ENCODE measurements at places on chromosomes 3 and 15. TPM values are rescaled to one million over a fixed set of nuclear protein-coding genes. Genes with fewer than 3 reads are reported as not detected.

The MDFIC2 gene
- polyA plus RNA-seq = not detected

The MAGI1 gene
- 19.5 TPM for polyA plus RNA-seq

The RBPMS2 gene
- 238 TPM for polyA plus RNA-seq

The MGA gene
- 5.3 TPM for polyA plus RNA-seq

The DNAH12 gene
- not detected for polyA plus RNA-seq

- no peak for DNase-seq
Measured at GRCh38 chr3:13347390-13347950, 72.7 kb downstream of the NUP210 start.

GRCh38 chr3:126850370-126851085, 132.4 kb upstream of the PLXNA1 start:
- DNase-seq = no peak

DNA sequence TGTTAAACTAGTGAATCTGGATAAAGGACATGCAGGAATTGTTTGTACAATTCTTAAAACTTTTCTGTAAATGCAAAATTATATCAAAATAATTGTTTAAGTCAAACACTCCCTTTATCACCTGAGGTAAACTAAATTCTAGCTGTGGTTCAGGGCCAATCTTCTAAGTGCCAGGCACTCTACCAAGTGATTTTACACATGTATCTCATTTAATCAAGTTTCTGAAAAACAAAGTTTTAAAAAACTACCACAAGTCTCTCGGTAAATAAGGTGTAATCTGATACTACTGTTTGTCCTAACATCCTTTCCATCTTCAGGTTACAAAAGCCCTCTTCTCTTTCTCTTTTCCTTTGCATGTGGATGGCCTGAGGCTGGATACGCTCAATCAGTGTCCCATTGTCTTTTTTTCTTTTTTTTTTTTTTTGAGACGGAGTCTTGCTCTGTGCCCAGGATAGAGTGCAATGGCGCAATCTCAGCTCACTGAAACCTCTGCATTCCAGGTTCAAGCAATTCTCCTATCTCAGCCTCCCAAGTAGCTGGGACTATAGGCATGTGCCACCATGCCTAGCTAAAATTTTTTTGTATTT, 19.3 kb downstream of the IFT80 start:
- DNase-seq = no peak

DNA sequence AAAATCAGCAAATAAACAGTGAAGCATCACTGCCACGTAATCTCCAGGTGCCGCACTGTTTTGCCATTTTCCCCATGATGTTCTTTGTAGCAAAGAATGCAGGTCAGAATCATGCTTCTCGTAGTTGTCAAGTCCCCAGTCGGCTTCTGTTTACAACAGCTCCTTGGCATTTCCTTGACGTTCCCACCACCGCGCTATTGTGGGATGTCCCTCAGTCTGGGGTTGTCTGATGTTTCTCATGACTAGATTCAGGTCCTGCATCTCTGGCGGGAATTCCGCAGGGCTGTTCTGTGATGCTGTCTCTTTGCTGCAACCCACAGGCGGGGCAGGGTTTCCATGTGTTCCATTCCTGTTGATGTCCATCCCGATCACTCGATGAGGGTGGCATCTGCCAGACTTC, 117.9 kb upstream of the SMAD3 start:
- DNase-seq = no peak

- DNase-seq = peak; percentile 38
Measured at GRCh38 chr3:123027292-123028232, at the start of gene SEMA5B. SEMA5B (minus strand) TSS chr3:123027763; CDS start chr3:122961263, 66,500 bp downstream.

DNA sequence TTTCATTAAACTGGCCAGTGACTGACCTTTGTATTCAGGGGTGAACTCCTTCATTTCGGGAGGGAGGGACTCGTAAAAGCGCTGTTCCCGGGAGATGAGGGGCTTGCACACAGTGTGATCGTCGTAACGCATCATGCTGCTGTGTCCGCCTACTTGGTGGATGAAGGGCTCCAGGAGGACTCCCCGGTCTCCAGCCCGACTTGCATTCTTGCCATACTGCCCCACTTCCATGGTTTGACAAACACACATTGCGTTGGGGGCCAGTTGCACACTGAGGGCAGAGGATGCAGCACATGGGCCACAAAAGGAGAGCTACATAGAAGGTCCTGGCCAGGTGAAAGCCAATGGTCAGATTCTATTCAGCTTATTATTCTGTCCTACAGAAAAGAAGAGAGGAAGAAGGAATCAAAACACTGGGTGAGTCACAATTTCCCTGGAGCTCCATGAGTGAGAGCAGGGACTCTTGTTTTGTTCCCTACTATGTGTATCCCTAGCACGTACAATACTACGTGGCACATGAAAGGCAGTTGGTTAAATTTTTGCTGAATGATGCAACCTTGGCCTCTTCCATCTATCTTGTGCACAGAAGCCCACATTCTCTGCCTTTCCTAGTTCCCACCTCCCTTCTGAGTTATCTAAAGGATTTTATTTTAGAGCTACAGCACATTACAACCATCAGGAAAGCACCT, 24.2 kb upstream of the GMPPB start:
- no peak for DNase-seq

DNA sequence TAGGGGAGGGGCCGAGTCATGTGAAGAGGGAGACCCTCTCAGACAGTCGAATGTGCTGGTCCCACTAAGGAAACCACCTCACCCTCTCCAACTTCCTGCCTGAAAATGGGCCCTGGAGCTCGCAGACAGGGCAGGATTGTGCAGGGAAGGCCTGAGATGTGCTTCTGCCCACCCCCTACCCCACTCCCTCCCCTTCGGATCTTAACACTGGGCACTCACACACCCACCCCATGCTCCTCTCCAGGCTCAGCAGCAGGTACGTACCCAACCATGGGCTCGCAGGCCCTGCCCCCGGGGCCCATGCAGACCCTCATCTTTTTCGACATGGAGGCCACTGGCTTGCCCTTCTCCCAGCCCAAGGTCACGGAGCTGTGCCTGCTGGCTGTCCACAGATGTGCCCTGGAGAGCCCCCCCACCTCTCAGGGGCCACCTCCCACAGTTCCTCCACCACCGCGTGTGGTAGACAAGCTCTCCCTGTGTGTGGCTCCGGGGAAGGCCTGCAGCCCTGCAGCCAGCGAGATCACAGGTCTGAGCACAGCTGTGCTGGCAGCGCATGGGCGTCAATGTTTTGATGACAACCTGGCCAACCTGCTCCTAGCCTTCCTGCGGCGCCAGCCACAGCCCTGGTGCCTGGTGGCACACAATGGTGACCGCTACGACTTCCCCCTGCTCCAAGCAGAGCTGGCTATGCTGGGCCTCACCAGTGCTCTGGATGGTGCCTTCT, 20.0 kb downstream of the ATRIP start:
- peak; percentile 48 for DNase-seq

DNA sequence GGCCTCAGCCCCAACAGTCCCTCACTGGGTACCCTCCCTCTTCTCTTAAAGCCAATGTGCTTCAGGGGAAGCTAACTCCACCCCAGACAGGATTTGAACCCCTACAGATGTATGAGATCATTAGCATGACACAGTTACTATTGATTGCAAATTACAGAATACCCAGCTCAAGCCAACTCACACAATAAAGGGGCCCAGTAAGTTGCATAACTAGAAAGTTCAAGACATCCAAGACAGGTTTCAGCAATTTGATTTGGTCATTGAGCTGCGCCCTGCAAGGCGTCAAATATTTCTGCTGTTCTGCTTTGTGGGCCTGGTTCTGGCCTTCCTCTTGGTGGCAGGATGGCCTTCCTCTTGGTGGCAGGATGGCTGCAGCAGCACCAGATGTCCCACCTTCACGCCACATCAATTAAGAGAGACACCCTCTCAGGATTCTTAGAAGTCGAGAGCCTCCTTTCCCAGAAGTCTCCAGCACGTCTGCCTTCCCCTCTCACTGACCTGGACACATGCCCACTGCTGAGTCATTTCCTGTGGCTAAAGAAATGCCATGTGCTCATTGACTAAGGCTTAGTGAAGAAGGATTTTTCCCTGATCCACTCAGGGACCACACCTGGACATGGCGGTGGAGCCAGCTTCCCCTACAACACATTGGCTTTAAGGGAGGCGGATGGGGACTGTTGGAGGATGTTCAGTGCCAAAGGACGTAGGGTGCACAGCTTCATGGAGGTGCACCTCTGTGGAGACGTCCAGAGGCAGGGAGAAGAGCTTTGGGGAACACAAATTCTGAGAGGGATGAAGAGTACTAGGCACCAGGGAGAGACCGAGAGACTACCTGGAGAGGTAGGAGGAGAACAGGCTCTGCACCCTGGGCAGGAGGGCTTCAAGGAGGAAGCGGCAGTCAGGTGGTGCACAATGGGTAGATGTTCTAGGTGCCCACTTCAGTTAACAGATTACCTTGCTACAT, 49.1 kb downstream of the DNASE1L3 start:
- DNase-seq = no peak

DNA sequence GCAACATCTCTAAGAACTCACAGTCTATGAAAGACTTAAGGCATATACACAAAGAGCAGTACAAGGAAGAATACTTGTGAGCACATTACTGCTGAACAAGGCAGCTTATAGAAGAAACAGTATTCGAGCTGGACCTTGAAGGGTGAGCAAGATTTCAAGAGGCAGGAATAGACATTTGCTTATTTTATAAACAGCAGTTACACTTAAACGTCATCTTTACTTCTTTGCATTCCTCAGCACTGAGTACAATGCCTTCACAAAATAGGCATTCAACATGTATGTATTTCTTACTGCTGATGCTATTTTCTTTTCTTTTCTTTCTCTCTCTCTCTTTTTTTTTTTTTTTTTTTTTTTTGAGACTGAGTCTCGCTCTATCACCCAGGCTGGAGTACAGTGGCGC, 205.8 kb downstream of the ZIC4 start:
- DNase-seq = no peak

GRCh38 chr15:29689287-29689986, 132.8 kb downstream of the TJP1 start:
- DNase-seq = no peak

DNA sequence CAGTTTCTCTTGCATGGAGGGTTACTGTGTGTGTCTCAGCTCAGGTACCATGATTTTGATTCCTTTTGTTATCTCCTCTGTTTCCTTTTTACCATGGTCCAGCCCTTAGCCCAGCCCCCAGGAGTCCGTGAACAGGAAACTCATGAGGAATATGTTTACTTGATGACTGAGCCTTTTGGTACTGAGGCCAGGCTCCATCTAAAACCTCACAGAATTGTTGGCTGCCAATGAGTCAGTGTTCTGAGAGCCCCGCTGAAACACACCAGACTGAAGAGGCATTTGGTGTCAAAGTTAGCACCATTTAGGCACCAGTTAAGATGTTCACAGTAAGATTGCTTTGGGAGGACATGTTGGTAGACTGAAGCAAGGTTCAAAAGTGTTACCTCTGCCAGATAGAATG, 80.9 kb downstream of the DGKG start:
- DNase-seq = no peak

GRCh38 chr3:70771426-70772147, 459.1 kb upstream of the MDFIC2 start:
- DNase-seq = no peak

- no peak for DNase-seq
Measured at GRCh38 chr15:27563765-27564370, 535.2 kb downstream of the OCA2 start.

GRCh38 chr15:35064576-35065190, 20.4 kb downstream of the NANOGP8 start:
- DNase-seq = no peak

DNA sequence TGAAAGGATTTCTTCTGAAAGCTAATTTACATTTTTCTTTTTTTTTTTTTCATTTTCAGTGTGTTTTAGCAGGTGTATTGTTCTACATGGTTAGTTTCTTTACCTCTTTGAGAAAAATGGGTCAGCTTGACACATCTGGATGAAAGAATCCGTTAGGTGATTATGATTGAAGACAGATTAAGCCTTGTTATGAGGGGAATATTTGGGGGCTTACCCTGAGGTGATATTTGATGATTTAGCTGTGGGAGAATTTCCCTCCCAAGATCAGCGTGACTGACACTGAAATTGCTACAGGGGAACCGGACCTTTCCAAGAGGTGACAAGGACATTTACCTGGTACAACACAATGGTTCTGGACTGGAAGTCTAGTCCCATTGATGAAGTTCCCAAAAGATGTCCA, 147.5 kb downstream of the NFKBIZ start:
- DNase-seq = no peak

DNA sequence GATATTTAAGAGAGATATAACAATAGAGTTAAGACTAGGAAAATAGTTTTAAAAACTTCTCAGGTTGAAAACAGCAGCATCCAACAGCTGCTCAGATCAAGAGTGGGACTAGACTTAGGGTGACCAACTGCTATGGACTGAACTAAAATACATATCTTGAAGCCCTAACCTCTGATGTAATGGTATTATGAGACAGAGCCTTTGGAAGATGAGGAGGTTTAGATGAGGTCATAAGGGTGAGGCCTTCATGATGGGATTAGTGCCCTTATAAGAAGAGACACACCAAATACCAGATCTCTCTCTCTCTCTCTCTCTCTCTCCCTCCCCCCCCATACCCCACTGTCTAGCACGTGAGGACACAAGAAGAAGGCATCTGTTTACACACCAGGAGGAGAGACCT, 37.4 kb upstream of the GALNT15 start:
- no peak for DNase-seq

- DNase-seq = no peak
Measured at GRCh38 chr3:176663387-176663786, 533.9 kb downstream of the TBL1XR1 start.

- no peak for DNase-seq
Measured at GRCh38 chr3:124116906-124117305, 125.0 kb upstream of the ROPN1 start.

DNA sequence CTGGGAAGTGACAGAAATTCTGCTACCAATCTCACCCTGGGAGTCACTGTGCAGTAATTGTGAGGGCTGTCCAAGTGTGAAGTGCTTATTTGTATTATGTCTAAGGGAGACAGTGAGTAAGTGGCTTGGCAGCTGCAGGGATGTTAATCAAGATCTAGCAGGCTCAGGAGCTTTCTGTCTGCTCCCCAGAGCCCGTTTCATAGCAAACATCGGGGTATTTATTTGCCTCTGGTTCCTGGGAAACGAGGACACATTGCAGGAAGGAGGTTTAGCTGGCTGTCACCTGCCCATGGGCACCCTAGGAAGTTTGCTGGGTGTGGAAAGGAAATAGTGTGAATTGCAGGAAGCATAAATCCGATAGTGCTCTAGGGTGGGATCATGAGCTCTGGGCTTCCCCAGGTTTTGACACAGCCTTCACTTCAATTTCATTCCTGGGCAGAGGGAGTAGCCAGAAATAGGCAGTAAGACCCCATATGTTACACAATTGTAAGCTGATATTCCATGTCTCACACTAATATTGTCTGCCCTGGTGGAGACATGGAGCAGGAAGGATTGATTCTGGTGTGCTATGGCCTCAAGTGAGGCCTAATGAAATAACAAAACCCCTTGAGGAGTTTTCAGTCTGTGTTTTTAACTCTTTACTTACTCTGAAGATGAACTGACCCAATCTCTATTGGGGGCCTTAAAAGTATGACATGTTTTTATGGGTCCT, 74.1 kb upstream of the MITF start:
- DNase-seq = peak; percentile 18

- DNase-seq = no peak
Measured at GRCh38 chr3:179068779-179069530, 2.7 kb downstream of the ZMAT3 start.

GRCh38 chr15:43903864-43904290, 77.1 kb downstream of the WDR76 start:
- DNase-seq = no peak

- peak; percentile 10 for DNase-seq
Measured at GRCh38 chr3:168738527-168739325, 643.0 kb upstream of the GOLIM4 start.

GRCh38 chr3:138935863-138936740, 10.8 kb downstream of the FOXL2 start:
- DNase-seq = peak; percentile 81
